Activated naive CD8-positive, alpha-beta T cell treated with anti-CD3 and anti-CD28 coated beads, Interleukin-2, amount 50 U/mL, for 16 hours (primary cell): ENCODE measurements at places on chromosomes 5 and 9.

- DNase-seq: no peak
These were observed 189.6 kb upstream of the SEMA6A start for GRCh38 chr5:116763987-116764866.

- DNase-seq: no peak
These were observed 1.2 kb downstream of the TENT4A start for GRCh38 chr5:6714226-6715041.

DNA sequence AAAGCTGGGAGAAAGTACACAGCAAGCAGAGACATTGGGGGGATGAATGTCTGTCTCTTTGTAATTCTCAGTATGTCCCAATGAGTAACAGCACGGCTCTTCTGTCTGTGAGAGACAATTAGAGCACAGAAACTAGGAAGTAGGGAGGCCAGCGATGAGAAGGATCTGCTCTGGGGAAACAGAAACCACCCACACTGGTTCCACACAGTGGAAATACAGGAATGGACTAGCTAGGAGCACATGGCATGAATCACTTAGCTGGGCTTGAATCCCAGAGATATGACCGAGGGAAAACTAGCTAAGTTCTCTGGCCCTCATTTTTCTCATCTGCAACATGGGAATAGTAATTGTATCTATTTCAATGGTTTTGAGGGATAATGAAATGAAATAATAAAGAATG is 895.9 kb downstream of the TLE4 start:
- DNase-seq: no peak

DNA sequence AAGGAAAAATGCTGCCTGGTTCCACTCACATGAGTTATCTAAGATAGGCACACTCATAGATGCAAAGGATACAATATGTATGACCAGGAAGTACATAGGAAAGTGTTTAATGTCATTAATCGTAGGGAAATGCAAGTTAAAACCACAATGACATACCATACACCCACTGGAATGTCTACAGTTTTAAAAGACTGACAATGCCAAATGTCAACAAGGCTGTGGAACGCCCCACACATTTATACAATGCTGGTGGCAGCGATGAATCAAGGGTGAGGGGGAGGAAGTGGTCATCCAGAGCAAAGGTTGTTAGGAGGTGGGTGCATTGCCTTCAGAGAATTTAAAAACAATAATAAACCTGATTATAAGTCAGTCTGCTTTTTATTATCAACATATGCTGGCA is 437.8 kb downstream of the ARHGEF28 start:
- DNase-seq: no peak

- no peak for DNase-seq
These were observed 89.5 kb upstream of the MAP3K1 start for GRCh38 chr5:56725711-56726411.

DNA sequence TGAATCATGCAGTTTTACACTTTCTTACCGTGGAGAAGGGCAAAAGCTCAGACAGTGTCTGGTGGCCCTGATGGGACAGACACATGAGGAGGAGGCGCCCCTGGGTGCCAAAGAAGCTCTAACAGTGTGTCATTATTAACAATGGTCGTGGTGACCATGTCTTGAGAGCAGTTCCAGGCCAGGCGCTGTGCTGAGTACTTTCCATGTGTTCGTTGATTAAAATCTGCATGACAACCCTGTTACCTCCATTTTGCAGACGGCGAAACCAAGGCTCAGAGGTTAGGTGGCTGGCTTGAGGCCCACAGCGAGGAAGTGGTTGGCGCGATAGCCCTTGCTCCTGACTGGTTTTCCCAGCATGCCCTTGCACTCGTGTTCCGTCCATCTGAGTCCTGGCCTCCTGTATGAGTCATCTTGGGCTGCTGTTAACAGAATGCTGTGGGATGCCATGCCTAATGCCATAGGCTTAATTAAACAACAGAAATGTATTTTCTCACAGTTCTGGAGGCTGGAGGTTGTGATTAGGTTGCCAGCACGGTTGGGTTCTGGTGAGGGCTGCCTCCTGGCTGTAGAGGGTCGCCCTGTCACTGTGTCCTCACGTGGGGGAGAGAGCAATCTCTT is 92.0 kb downstream of the AMBP start:
- DNase-seq: no peak

DNA sequence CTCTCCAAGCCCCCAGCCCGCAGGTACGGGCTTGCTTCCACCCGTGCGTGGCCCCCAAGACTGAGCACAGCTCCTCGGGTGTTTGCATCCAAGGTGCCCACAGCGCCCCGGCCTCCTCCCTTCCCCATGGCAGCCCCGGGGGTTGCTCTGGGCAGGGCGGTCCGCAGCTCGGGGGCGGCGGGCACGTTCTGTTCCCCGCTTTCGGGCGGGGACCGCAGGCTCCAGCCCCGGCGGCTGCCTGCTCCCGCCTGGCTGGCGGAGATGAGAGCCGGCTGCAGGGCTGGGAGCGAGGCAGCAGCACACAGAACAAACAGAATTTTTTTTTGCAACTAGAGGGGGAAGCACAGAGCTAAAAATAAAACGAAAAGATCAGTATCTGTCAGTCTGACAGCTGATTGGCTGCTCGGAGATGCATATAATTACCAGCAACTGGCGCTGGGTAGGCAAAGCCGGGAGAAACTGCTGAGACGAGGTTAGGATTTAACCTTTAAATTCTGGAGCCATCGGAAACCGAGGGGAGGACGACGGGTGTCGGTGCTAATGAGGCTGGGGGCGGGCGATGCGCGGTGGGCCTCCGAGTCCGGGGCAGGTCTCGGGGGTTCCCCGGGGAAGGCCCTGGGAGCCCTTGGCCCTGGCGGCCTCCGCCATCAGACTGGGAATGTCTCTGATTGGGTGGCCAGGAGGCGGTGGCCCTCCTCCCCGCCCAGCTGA is 142.7 kb upstream of the IER5L start:
- no peak for DNase-seq
